ENCODE measurements at places on chromosomes 1 and 21.

- DNase-seq: no peak
These were observed 71.2 kb downstream of the LHX4 start for GRCh38 chr1:180301135-180301742.

DNA sequence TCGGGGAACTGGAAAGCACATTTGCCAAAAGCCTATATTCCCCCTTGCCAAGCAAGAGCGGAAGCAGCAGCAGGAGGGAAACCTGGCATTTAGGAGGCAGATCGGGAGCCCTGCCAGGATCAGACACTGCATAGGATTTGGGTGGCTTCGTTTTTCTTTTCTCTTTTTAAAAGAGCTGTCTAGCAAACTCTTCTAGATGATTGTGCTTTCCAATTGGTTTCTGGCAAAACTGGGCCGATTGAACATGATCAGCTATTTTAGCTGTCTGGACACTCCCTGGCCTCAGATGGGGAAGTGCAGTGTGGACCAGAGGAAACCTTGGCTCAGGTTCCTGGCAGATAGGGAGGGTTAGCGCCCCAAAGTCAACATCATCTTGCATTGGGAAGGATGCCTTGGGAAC is 414.0 kb upstream of the KAZN start:
- DNase-seq: no peak

GRCh38 chr1:3507636-3508275 is 53.3 kb downstream of the ARHGEF16 start:
- DNase-seq: no peak

DNA sequence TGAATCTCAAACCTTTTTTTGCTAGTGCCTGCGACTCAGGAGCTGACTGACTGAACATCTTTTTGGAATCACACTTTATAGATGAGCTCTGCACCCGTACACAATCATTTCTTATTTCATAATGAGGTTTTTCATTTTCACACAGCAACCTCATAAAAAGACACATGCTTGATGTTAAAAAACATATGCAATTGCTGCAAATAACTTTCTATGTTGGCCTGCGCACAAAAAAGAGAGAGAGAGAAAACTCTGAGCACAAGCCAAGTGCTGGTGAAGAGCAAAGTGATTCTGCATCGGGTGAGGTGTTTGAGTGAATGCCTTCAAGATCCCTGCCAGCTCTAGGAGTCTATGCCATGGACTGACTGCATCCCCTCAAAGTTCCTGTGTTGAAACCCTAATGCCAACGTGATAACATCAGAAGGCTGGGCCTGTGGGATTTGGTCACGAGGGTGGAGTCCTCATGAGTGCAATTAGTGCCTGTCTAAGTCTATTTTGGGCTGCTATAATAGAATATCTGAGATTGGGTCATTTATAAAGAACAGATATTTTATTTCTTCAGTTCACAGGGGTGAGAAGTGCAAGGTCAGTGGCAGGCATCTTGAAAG is 36.6 kb downstream of the C1orf87 start:
- no peak for DNase-seq

GRCh38 chr1:45412899-45413298 is 72.7 kb upstream of the MUTYH start:
- no peak for DNase-seq

DNA sequence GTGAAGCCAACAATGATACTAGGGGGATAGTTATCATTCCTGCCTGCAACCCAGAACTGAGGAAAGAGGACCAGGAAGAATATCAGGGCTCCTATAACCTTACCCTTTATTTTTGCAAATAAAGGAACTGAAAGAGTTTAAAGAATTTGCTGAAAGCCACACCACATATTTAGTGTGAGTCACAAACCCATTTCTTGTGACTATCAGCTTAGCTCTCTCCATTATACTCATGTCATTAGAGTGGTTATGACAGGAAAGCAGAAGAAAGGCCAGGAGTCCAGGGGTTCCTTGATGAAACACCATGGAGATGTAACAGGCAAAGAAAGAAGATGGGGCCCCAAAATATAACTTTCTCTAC is 141.1 kb upstream of the SAMSN1 start:
- no peak for DNase-seq

- no peak for DNase-seq
These were observed 83.8 kb downstream of the CD58 start for GRCh38 chr1:116487031-116487430.

DNA sequence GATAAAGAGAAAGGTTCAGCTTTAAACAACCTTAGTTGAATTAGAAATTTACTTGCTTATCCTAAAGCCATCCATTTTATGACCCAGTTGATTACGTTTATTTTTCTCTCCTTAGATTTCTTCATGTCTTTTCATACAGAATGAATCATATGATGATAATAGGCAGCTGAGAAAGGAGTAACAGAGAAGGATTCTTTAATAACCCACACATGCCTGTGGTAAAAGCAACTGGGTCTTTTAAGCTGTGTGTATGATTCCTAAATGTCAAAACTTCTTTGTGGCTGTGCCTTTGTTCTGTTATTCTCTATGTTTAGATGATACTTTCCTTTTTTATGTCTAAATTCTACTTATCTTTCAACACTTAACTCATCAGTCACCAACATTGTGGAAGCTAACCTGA is 626.5 kb downstream of the NCAM2 start:
- DNase-seq: no peak

GRCh38 chr1:233654658-233655280 is 40.9 kb downstream of the KCNK1 start:
- DNase-seq: no peak

- DNase-seq: no peak
These were observed 2.8 kb upstream of the USP1 start for GRCh38 chr1:62433861-62434617.

DNA sequence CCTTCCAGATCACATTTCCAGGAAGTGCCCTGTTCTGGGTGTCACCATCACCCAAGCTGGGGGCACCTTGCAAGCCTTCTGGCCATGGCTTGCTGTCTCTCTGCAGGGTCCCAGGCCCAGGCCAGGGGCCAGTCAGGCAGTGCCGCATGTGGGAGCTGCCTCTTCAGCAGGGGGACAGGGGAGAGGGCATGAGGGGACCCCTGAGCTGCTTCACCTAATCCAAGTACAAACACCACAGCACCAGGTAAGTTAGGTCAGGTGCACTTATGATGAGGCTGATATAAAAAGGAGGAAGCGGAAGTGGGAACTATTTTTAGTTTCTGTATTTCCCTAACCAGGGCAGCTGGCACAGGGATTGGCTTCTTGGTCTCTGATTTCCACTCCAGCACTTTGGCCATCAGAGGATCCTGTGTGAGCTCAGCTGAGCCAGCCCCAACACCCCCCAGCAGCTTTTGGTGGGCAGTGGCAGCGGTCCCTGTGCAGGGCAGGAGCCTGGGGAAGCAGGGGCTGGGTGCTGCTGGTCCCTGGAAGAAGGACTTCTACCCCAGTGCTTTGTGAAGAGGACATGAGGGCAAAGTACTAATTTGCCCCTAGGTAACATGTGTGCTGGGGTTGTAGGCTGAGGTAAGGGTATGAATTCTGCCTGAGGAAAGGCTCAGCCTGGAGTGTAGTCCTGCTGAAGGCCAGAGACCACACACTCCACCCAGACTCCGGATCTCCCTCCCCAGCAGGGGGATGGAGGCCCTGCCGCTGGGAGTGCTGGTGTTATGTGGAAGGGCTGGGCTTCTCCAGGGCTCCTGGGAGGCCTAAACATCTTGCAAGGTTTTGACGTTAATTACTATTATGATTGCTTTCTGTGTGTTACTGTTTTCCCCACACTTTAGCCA is 3.3 kb upstream of the PCBP3 start:
- no peak for DNase-seq

DNA sequence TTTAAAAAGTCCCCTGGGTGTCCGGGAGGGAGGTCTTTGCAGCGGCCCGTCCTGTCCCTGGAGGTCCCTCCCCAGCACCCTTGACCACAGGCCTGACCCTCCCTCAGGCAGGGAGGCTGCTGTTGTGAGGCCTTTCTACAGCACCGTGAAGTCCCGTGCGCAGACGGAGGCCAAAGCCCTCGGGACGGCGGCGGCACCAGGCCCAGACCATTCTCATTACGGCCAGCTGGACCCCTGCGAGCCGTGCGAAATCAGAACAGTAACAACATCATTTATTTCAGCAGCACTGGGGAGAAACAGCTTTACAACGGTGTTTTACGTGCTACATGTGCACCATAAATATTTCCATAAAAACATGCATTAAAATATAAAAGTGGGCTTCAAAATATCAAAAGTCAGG is 101.4 kb upstream of the ACTRT2 start:
- no peak for DNase-seq

GRCh38 chr1:8329439-8329838 is 11.5 kb downstream of the SLC45A1 start:
- no peak for DNase-seq

DNA sequence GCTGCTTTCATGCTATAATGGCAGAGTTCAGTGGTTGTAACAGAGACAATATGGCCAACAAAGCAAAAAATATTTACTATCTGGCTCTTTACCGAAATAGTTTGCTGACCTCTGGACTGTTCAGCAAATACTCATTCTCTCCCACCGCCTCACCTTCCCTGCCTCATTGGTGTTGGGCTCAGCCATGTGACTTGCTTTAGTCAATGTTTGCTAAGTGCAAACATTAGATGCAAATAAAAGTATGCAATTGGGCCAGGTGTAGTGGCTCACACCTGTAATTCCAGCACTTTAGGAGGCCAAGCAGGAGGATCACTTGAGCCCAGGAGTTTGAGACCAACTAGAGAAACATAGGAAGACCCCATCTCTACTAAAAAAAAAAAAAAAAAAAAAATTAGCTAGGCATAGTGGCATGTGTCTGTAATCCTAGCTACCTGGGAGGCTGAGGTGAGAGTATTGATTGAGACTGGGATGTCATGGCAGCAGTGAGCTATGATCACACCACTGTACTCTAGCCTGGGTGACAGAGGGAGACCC is 55.1 kb downstream of the RPL5 start:
- no peak for DNase-seq

DNA sequence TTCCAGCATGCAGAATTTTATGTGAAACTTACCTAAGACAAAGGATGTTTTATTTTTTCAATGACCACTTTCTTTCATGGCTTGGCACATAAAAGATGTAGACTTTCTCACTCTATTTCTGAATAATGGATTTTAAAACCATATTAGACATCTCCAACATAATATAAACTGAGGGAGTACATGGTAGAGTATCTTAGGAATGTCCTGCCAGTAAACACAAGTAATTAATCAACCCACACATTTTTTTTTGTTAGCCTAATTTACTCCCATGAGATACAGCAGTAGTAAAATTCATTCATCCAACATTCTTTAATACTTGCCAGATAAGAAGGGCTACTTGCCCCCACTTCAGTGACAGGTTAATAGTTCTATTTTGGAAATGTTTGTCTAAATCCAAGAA is 235.4 kb upstream of the ADAMTS5 start:
- no peak for DNase-seq

DNA sequence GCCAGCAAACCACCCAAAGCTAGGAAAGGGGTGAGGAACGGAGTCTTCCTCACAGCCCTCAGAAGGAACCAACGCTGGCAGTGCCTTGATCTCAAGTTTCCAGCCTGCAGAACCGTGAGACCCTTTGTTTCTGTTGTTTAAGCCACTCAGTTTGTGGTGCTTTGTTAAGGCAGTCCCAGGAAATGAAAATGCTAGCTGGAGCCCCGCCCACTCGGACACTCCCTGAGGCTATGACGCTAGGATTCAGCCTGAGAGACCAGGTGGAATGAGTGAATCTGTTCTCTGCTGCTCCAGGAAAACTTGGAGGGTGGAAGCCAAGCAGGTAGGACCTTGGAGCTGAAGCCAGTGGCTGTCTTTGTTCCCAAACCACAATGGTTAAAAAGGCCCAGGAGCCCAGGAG is 196.5 kb upstream of the POU3F1 start:
- DNase-seq: no peak

DNA sequence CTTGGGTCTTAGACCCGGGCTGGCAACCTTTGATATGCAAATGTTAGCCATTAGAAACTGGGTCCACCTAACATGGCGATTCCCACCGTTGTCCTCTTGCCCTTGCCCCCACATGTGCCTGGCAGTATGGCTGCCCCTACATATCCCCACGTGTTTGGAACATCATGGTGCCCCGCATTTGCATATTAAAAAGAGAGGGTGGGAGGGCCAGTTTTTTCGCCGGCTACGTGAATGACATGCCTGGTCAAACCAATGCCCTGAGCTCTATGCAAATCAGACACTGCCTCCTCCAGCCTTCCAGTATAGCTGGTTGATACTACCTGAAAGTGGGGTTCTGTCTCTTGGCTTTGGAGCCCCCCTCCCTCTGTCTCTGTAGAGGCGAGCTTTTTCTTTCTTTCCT is 133.0 kb downstream of the CDC42BPA start:
- DNase-seq: no peak

DNA sequence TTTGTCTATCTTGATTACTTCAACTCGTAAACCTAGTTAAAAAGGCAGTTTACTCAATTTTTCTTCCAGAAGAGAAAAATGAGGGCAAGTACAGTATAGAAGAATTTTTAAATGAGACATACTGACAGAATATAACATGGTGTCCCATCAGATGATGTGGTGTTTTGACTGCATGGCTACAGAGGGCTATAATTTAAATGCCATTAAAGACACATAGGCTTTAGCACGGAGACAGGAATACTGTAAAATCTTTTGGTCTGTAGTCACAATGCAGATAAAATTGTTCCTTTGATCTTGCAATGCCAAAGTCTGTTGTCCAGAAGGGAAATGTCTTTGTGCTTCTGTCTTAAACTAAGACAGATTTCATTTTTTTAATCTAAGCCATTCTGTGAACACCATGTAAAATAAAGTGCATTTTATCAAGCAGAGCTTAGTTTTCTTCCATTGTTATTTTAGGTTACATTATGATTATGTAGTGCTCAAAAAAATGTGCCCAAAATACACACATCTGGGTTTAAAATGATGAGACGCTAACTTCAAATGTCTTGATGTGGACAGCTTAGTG is 249.6 kb downstream of the PTPRC start:
- DNase-seq: no peak

- no peak for DNase-seq
These were observed 32.1 kb upstream of the RAB4A start for GRCh38 chr1:229238674-229239415.

DNA sequence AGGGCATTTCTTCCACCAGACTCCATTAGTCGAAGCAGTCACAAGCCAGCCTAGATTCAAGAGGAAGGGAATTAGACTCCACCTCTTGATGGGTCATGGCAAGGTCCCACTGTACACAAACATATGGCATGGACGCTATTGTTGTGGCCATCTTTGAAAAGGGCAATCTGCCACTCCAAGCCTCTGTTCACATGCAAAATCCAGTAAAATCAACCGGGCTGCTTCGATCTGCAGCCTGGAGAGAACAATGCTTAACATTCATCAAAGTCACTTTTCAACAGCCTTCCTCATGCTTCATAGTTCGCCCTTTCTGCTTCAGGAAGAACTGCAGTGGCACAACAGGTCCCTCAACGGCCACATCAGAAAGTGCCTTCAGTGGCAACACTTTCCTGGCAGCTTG is 28.0 kb upstream of the GJB5 start:
- DNase-seq: no peak
